CD4-positive, alpha-beta T cell treated with Interferon alpha-2 for 1 hour (primary cell): ENCODE measurements at places on chromosomes 12 and 14.
A peak's percentile ranks its signal among the peaks of the same experiment; 100 is the strongest.

DNA sequence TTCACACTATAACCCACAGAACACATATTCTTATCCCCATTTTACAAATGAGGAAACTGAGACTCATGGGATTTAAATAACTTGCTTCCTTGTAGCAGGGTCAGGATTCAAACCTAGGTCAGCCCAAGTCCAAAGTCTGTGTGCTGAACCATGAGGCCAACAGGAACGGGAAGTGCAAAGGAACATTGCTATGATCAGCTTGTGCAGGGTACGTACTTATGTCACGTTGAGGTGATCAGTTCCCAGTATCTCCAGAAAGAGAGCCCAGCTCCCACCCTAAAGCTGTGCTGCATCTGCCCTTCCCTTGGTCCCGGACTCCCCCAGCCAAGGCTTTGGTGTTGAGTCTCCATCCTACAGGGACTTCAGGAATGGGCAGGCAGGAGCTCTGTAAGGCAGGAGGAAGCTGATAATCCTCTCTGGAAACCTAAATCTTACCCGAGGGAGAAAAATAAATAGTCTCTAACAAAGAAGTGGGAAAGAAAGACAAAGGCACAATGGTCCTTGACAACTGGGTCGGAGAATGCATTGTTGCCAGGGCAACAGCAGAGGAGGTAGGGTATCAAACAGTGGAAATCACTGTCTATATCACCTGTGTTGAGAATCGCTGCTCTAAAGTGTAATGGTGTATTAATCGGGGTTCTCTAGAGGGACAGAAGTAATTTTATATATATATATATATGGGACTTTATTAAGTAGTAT, 82.5 kb upstream of the FICD start:
- no peak for DNase-seq

DNA sequence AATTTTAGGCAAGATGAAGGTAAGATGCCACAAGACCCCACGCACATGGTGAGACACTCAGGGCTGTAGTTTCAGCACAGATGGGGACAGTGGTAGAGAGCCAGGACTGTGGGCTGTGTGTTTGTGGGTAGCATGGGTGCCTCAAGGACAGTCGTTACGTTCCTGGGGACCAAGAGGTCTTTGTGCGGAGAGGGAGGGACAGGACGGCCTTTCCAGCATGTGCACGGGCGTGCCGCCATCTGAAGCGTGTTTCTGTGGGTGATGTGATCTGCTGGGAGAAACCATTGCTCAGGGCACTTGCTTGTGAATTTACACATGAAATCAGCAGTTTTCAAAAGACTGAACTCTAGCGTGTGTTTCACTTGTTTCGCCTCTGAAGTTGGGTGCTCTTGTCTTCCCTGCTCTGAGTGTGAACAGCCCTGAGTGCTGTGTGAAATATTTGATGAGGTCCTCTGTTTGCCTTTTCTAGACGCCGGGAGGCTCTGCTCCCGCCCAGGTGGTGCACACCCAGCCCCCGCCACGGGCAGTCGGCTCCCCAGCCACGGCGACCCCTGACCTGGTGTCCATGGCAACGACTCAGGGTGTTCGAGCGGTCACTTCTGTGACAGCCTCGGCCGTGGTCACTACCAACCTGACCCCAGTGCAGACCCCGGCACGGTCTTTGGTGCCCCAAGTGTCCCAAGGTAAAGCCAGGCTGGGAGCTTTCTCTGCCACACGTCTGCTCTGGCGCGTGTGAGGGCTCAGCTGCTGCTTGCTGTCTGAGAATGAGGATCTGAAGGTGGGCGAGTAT, 82.3 kb downstream of the DDX51 start:
- no peak for DNase-seq

GRCh38 chr14:102893452-102893851, 29.0 kb upstream of the AMN start:
- no peak for DNase-seq

- no peak for DNase-seq
Observed at GRCh38 chr12:69985656-69986055, 160.6 kb downstream of the MYRFL start.

DNA sequence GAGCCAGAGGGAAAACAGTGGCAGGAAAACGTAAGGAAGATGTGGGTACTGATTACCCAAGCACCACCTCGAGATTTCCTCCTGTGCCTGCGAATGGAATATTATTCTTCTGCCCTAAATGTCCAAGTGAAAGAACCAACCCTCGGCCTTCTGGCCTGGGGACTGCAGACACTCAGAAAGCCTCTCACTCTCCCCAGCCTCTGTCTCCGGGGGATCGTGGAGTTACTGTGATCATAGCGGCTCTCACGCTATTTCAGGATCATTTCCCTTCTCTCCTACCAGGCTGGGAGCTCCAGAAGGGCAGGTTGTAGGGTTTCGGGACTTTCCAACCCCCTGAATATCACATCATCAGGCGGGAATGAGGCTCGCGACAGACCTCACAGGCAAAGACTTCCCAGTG, 68.9 kb downstream of the KDM2B start:
- DNase-seq, result no peak

DNA sequence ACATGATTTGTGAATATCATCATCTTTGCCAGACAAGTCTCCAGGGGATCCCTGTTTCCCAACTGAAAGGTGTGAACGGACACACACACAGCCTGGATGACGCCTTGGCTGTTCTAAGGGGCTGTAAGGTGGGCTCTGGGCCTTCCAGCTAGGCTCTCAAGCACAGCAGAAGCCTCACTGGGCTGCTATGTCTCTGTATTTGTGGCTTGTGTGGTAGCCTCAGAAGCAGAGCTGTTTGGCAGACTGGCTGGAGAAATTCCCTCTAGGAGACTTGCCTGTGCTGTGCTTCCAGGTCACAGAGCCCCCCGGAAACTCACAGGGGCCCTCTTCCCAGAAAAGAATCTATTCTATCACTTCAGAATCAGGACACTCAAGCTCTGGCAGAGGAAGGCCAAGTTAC, 21.4 kb downstream of the OTUB2 start:
- no peak for DNase-seq

GRCh38 chr12:69947897-69948296, 122.9 kb downstream of the MYRFL start:
- DNase-seq, result no peak

- DNase-seq, result peak; percentile 52
Observed at GRCh38 chr14:63745858-63746425, 18.1 kb upstream of the SGPP1 start.

DNA sequence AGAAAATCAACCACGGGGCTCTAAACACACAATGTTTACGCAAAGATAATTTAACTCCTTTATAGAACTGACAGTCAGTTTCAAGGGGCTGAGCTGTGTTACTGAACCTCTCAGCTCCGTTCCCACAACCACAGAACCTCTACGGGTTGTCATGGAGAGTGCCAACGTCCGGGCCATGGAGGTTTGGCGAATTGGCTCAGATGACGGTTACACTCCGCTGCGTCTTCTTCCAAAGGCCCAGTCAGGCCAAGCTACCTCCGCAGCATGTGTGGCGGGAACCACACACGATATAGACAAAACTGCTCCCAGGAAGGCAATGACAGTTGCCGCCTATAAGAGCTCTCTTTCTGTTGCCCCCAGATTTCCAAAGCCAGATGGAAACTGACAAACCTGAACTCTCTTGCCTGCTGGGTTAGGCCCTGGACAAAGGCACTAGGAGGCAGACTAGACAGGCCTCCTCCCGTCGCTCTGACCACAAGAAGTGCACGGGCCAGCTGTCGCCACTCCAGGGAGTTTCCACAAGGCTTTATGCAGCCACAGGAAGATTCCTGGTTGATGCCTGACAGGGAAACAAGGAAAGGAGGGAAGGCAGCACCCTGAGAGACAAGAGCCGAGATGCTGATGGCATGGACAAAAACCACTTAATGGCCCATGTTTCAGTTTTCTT, 30.3 kb downstream of the CCDC88C start:
- DNase-seq, result no peak

- DNase-seq, result no peak
Observed at GRCh38 chr14:51400139-51400538, 160.1 kb downstream of the TMX1 start.

GRCh38 chr12:29709496-29710040, 74.2 kb downstream of the TMTC1 start:
- DNase-seq, result no peak

- DNase-seq, result no peak
Observed at GRCh38 chr12:12628013-12628412, 16.3 kb downstream of the CREBL2 start.

DNA sequence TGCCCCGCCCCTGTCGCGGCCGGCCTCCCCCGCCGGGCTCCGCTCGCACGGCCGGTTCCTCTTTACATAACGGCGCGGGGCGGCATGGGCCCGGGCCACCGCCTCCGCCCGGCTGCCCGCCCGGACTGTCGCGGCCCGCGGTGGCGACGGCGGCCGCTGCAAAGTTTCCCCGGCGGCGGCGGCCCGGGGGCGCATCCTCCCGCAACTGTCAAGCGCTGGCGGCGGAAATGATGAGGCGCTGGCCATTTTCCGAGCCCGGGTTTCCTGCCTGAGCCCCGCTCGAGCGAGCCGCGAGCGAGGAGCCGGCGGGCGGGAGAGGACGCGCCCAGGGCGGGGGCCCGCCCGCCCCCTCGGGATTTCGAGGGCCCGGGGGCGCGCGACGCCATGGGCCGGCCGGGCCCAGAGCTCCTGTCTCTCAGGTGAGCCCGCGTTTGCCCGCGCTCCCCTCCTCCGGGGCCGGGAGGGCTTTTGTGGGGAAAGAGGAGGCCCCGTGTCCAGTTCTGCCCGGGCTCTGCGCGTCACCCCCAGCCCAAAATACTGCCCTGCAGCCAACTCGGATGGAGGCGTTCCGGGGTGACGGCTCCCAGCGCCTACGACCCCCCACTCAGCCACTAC, at the start of gene SH2B3:
Gene SH2B3, plus strand, starts transcription at position 65 of the 615 bp plus-strand sequence. CDS start 12,223 bp downstream, outside the sequence.
- DNase-seq, result no peak

GRCh38 chr12:55932551-55932910, 1.6 kb downstream of the DGKA start:
- peak; percentile 77 for DNase-seq

DNA sequence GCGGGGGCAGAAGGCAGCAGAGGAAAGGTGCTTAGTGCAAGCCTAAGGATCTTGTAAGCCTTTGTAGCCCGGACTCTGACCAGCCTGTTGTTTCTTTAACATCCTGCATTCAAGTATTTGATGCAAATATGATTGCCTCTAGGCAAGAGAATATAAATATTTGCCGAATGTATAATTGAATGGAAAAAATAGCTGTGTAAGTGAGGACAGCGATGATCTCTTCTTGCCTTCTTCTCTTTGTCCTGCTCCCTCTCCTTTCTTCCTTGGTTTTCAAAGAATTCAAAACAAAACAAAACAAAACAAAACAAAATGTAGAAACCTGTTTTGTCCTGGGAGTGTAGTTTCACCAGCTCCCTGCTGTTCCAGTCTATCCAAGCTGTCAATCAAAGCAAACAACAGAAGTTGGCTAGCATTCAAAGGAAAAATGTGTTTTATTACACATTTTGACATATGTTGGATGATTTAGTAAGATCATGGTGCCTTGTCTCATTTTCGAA, 74.9 kb upstream of the CPM start:
- DNase-seq, result no peak

DNA sequence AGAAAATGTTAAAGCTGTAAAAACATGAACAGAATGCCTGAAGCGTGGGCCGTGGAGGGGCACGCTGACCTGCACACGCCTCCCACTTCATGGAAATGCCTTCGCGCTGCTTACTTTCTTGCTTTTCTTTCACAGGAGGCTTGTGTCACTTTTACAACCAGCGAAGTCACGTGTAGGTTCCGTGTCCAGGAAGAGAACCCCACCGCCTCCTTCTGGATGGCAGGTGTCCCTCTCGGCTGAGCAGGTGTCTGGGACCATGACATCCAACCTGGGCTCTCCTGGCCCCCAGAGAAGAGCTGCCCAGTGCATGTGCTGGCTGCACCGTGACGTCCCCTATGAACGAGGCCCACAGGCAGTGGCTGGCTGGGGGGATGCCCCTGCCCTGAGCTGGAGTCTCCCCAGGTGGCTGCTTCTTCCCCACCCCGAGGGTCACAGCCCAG, 345.0 kb upstream of the SFSWAP start:
- DNase-seq, result no peak

DNA sequence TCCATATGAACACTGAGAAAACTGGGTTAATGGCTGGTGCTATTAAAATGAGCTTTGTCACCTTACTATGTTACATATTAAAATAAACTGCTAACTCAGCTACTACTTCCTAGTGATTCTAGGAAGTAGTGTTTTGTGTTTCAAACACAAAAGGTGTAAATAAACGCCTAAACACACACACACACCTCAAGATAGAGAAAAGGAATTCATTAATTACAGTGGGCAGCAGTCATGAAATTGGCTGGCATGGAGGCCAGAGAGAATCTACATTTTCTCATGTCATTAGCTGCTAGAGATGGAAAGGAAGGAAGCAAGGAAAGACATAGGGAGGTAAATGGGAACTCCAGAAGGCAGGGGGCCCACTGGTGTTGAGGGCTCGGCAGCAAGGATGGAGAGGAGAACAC, 787 bp upstream of the PRMT5 start:
- no peak for DNase-seq

- DNase-seq, result no peak
Observed at GRCh38 chr12:101696251-101697196, 916 bp upstream of the CHPT1 start.

DNA sequence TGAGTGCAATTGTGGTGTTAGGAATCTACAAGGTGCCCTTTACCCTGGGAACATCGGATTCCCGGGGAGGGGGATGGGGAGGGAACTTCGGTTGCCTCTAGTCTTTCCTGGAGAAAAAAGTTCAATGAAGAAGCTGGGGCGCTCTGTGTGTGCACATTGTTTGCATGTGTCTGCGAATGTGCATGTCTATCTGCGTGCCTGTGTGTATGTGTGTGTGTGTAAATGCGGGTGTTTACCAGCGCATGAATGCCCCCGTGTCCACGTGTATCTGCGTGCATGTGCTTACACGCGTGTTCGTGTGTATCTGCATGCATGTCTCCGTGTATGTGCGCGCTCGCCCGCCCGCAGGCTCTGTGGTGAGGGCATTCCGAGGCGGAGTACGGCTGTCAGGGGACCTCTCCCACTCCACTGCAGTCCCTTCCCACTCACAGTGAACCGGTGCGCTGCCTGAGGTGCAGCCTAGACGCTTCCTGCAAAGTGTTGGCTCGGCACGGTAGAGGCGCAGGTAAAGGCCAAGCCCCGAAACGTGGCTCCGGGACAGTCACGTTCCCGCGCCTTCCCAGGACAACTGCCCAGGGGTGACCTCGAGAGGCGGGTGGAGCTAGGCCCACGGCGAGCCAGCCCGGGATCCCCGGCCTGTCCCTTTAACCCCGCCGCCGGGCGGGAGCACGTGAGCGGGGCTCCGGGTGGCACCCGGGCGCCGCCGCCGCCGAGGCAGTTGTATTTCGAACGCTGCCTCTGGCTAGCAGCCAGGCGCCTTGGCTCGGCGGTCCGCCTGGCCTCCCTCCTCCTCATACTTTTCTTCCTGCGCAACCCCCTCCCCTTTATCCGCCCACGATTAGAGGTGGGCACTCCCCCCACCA, 539 bp upstream of the HMGA2 start:
- DNase-seq, result no peak

DNA sequence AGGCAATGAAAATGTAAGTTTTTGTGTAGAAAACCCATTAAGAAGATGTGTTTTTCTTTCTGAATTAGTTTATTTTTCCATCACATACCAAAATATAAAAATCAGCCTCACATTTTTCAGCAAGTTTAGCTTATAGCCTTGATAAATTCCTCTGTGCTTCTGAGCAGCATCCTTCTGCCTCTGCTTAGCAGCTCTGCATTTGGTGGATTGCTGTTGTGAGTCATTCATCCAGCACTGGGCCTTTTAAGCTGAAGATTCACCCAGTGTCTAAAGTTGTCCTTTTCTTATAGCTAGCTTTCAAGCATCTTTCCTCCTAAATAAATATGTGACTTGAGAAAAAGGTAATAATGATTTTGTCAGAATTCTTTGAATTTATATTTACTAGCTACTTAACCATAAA, 206.1 kb downstream of the PCNX1 start:
- no peak for DNase-seq

GRCh38 chr14:103102689-103103260, 8.2 kb downstream of the EXOC3L4 start:
- DNase-seq, result no peak

GRCh38 chr12:53676656-53677015, 753 bp upstream of the ATP5MC2 start:
- no peak for DNase-seq
